Stimulated activated CD4-positive, alpha-beta T cell treated with anti-CD3 and anti-CD28 coated beads, Interleukin-1b, Interleukin-23, amount 100 ng/mL, for 1 hour (primary cell): ENCODE measurements at places on chromosomes 4 and X.

- no peak for DNase-seq
Measured at GRCh38 chr4:16142598-16143310, 58.9 kb upstream of the PROM1 start.

DNA sequence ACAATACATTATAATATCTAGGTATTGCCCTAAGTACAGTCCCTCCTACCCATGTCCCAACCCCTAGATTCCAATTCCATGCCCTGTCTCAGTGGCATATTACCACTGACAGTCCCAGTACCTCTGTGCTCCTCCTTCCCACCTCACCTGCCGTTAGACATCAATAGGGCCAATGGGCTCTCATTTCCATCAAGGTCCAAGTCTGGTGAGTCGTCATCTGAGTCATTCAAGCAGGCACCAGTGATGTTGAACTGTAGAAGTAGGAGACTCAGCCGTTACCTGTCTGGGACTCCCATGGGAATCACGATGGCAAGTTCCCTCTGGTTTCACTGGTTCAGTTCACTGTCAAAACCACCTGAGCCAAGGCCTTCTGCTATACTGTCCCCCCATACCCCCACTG, 51.7 kb downstream of the PHF8 start:
- DNase-seq, result no peak

GRCh38 chr4:137532869-137533236, 559 bp upstream of the PCDH18 start:
- DNase-seq, result no peak

DNA sequence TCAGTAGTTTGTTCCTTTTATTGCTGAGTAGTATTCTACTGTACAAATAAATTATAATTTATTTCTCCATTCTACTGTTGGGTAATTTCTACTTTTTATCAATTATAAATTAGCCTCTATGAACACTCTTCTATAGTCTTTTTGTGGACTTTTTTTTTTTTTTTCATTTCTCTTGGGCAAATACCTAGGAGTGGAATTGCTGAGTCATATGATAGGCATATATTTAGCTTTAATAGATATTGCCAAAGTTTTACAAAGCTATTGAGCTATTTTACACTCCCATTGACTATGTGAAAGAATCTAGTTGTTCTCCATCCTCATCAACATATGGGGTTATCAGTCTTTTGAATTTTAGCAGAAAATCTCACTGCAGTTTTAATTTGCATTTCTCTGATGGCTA, 12.6 kb downstream of the NYX start:
- DNase-seq, result no peak

DNA sequence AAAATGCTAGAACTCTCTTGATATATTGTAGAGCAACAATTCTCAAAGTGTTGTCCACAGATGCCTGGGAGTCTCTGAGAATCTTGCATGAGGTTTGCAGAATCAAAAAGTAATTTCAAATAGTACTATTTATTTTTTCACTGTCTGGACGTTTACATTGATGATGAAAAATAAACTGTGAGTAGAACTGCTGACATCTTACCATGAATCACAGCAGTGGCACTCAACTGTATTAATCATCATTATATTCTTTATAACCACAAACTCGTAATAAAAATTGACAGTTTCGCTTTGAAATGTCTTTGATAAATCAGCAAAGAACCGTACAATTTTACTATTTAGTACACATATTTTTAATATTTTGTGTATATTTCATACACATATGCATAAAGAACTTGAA, 94.5 kb downstream of the NAF1 start:
- no peak for DNase-seq

DNA sequence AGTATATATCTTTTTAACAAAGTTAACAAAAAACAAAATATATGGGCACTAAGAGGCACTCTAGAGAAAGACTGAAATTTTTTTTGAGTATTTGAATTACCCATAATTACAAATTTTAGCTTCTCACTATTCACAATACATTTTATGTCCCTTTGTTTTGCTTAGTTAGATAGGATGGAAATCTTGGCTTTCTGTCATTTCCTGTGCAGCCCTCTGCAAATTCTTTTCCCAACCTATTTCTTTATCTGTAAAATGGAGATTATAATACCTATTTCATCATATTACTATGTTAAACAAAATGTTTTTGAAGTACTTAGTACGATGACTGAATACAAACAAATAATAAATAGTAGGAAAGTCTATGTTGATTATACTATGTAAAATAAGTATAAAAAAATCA, 710.0 kb downstream of the CCSER1 start:
- no peak for DNase-seq

GRCh38 chrX:140815868-140816267, 106.3 kb downstream of the LINC00632 start:
- DNase-seq, result no peak

DNA sequence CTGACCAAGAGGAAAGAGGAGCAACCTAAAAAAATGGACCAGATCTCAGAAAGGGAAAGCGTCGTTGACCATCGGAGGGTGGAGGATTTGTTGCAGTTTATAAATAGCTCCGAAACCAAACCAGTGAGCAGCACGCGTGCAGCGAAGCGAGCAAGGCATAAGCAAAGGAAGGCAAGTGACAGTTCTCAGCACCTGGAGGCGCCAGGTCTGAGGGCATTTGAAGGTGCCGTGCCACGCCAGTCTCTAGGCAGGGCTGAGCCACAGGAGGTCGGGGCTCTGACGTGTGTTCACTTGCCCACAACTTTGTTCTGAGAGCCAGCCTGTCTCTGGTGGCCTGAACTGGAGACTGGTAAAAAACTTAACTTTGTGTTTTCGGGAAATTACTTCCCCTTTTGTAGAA, 59.7 kb downstream of the TNIP2 start:
- no peak for DNase-seq
